Cardiac fibroblast (primary cell): ENCODE measurements at places on chromosomes 3 and 15.

GRCh38 chr3:61683549-61684236, 122.3 kb downstream of the PTPRG start:
- DNase-seq = peak; percentile 59

DNA sequence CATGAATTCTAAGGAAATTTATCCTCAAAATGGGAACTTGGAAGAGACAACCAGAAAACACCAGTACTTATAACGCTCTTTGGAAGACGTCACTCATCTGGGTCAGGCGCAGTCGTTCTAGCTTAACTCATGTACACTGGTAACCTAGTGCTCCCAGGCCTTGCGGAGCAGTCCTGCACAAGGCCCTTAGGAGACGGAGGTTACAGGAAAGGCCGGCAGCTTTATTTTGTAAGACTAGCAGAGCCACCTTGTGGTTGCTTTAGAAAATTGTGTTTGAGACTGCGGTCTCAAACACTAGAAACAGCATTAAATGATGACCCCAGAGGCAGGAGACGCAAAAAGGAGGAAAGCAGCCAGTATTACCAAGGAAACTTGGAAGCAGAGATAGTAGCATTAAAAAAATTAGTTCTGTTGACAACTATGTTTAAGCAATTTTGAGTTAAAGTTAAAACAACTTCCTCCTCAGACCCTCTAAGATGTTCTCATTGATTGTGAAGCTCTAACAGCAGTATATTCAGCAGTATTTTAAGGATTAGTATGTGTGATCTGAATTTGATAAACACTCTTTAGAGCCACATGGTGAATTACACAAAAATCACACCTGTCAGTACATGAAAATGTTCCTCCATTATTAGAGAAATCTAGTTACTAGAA, 141.9 kb upstream of the C2CD4B start:
- DNase-seq = peak; percentile 89

DNA sequence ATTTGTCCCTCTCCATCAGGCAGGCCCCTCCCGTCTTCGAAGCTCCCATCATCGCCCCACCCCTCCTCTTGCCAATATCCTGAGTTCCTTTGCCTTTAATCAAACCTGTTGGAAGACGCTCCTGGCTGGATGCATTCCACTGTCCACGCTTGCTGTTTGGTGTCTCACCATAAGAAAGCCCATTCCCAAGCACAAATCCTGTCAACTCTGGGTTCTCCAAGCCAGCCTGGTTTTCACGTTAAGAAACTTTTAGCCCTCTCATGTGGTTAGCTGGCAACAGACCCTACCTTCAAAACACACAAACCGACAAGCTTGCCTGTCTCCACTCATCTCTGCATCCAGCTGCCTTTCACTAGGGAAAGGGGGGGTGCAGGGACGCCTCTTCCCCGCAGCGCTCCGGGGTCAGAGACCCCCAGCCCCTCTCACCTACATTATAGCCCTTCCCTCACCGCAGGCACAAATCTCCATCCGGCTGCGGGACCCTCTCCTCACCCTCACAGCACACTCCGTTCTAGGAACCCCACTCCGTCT, 1.1 kb downstream of the GORASP1 start:
- DNase-seq = peak; percentile 39

DNA sequence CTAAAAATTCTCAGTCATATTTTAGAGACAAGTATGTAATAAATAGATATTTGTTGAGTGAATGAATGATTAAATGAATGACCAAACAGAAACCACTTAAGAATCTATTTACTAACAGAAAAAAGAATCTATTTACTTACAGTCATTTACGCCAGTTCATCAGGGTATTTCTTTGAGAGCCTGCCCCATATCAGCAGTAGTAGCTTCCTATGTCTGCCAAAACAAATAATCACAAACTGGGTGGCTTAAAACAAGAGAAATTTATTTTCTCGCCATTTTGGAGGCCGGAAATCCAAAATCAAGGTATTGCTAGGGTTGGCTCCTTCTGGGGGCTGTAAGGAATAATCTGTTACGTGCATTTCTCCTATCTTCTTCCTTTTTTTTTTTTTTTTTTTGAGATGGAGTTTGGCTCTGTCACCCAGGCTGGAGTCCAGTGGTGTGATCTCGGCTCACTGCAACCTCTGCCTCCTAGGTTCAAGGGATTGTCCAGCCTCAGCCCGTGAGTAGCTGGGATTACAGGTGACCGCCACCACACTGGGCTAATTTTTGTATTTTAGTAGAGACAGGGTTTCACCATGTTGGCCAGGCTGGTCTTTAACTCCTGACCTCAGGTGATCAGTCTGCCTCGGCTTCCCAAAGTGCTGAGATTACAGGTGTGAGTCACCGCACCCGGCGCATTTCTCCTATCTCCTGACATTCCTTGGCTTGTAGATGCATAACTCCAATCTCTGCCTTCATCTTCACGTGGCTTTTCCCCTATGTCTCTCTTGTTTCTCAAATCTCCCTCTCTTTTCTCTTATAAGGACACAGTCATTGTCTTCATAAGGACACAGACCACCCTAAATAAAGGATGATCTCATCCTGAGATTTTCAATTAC, 65.2 kb upstream of the SPPL2A start:
- no peak for DNase-seq

- DNase-seq = no peak
Observed at GRCh38 chr15:74202452-74203401, at the start of gene STRA6. TSS of gene STRA6 (minus strand) at chr15:74202787. CDS start at chr15:74202267, 520 bp downstream.

- no peak for DNase-seq
Observed at GRCh38 chr3:13191016-13191415, 117.8 kb upstream of the IQSEC1 start.

- no peak for DNase-seq
Observed at GRCh38 chr3:17035033-17035432, 150.3 kb downstream of the PLCL2 start.
